ENCODE measurements at places on chromosomes 11 and 22.

DNA sequence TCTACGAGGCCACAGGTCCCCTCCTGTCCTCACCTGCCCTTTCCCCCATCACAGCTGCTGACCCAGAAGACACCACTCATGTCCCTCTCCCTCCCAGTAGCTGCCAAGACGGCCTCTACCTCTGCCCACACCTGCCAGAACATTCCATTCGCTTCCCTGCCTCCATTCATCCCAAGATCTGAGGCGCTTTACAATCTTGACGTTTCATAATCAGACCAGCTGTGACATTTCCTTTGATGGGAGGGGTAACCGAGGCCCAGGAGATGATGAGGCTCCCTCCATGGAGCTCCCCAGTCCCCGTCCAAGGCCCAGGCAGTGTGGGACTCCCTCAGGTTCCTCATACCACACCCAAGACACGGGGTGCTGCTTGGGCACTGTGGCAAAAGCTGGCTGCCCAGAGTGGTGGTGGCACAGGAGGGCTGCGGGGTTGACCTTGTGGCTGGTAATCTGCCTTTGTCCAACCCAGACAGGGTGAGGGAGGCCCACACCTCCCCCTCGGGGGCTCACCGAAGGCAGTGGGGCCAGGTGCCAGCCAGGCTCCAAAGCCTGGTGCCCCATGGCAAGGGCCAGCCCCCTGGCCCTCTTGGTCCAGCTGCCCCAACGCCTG is 17.3 kb downstream of the PHLDA2 start:
- no peak for DNase-seq

DNA sequence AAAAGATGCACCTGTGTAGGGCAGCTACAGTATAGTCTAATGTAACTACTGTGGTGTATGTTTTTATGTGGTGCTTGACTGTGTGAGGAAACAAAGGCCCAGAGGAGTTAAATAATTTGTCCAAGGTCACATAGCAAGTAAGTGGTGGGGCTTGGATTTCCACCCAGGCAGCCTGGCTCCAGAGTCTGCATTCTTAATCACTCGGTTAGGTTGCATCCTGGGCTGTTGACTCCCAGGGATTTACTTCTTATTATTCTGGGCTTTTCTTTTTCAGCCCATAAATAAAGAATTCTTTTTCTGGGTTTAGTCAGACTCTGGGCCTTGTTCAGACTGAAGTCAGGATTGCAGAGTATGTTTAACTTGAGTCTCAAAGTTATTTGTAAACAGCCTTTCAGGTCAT is 82.1 kb downstream of the ARHGAP42 start:
- DNase-seq = no peak

- no peak for DNase-seq
These were observed 7.7 kb upstream of the TCF20 start for GRCh38 chr22:42277988-42278776.

DNA sequence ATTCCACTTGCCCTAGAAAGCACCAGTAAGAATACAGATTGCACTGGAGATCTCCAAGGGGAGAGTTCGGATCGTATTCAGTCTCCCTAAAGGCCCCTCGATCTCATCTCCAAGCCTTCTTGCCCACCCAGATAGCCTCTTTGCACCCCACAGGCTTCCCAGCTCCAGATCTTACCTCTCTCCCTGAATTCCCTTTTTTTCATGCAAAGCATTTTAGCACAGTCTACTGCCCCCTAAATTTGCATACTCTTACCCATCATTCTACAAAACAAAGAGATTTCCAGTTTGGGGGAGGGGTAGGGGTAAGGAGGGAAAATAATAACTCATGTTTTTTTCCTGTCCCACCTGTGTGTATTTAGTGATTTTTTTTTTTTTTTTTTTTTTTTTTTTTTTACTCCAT is 105.2 kb downstream of the NAV2 start:
- no peak for DNase-seq

DNA sequence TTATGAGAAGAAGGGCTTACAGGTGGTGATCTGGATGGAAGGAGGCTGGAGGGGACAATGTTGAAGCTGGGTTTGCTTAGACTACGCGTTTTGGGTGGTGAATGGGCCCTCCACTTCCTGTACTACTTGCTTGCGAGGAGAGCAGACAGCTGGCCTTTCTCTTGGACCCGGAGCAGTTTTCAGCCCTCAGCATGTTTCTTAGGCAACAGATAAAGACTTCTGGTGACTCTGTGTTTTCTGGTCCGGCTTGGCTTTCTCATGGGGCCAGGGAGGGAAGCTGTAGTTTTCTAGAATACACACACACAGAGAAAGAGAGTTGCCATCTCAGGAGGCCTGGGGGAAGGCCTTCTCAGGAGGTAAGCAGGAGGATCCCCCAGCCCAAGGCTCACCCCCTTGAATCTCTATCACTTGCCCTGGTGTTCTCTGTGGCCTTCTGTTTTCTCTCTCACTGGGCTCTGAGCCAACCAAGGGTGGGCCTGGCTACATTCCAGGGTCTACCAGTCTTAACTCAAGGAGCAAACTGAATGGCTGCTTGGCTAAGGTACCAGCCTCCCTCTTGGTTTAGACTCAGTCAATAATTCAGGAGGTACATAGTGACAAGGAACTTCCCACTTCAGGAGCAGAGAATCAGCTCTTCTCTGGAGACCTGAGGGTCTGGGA is 2.4 kb downstream of the CCS start:
- DNase-seq = no peak

- DNase-seq = no peak
These were observed 98.7 kb upstream of the OR5AK2 start for GRCh38 chr11:56889986-56890385.

DNA sequence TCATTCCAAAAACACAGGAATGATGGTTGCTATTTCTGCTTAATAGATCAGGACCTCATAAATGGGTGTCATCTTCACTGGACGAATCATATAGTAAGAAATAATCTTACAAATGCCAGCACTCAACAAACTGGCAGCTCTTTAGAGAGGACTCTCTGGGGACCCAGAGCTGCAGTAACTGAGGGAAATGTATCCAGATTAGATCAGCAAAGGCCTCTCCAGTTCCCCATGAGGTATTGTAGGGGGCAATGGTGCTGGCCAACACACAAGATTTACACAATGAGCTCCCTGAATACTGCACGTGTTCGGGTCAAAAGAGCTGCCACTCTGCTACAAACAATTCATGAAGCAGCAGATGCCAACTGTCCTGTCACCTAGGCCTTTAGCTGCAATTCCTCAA is 110.2 kb downstream of the RBFOX2 start:
- no peak for DNase-seq

DNA sequence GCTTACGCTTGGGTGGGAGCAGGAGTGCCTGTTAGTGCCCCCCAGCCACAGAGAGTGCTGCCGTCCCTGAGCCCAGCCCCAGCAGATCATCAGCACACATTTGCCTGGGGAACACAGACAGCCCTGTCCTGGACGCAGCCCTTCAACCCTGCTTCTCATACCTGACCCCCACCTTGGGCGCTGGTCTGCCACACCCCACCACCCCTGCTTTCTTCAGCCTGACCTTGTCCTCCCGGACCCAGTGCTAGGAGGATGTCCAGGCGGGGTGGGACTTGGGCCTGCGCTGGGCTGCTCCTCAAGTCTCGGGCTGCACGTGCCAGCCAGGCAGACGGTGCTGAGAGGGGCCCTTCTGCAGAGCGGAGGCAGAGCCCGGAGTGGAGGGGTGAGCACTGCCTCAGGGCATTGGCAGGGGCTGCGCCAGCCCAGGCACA is 119.2 kb downstream of the KCNQ1OT1 start:
- no peak for DNase-seq
